Activated CD8-positive, alpha-beta memory T cell treated with anti-CD3 and anti-CD28 coated beads for 1 hour (primary cell): ENCODE measurements at places on chromosomes 6 and 20.

DNA sequence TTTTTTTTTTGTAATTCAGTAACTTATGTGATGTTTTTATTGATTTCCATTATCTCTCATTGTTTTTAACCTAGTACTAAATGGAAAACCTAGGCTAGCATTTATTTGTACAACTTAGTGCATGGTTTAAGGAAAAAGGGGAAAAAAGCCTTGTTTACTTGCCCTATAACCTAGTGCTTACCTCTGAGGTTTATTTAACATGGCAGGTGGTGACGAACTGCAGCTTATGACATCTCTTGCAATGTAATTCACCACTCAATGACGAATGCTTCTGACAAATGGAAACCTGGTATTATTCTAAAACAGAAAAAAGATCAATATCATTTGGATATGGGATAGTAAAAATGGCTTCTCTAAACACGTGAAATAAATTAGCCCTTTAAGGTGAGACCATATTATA is 618.6 kb upstream of the FLRT3 start:
- DNase-seq, result no peak

DNA sequence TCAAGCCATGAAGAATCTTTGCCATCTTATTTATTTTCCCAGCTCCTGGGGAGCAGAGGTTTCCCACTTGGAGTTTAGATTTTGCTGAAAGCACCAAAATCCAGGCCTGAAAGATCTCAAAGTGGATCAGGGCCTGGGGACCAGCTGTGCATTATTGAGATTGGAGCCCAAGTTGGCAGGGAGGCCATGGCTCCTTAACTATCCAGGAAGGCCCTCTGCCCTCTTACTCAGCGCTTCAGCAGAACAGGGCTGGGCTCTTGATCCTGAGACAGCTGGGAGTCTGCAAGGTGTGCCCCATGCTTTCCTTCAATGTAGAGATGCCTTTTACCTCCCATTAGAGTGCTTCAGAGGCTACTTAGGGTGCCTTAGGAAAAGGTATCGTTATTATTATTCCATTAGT is 24.6 kb downstream of the FOXO3 start:
- DNase-seq, result no peak

DNA sequence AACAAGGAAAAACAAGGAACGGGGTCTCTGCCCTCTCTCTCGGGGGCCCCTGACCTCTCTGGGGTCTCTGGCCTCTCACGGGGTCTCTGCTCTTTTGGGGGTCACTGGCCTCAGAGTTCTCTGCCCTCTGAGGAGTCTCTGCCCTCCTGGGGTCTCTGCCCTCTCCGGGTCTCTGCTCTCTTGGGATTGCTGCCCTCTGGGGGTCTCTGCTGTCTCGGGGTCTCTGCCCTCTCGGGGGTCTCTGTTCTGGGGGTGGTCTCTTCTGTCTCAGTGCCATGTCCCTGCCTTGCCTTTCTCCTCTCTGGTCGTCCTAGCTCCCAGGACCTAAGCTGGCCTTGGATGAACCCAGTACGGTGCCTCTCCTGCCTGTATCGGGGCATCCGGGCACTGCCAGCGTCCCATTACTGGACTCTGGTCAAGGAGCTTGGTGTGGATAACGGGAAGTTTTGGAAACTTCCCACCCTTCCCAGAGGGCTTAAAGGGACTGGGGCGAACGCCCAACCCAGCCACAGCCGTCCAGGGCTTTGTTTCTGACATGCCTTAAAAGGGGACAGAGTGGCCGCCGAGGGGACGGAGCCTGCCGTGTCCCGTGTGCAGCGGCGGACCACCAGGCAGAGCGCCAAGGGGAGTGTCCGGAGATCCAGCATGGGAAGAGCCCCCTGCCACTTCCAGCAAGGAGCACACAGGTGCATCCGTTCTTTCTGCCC is 24.7 kb upstream of the MRGBP start:
- no peak for DNase-seq

GRCh38 chr6:169647637-169648036 is 54.2 kb downstream of the WDR27 start:
- DNase-seq, result no peak

DNA sequence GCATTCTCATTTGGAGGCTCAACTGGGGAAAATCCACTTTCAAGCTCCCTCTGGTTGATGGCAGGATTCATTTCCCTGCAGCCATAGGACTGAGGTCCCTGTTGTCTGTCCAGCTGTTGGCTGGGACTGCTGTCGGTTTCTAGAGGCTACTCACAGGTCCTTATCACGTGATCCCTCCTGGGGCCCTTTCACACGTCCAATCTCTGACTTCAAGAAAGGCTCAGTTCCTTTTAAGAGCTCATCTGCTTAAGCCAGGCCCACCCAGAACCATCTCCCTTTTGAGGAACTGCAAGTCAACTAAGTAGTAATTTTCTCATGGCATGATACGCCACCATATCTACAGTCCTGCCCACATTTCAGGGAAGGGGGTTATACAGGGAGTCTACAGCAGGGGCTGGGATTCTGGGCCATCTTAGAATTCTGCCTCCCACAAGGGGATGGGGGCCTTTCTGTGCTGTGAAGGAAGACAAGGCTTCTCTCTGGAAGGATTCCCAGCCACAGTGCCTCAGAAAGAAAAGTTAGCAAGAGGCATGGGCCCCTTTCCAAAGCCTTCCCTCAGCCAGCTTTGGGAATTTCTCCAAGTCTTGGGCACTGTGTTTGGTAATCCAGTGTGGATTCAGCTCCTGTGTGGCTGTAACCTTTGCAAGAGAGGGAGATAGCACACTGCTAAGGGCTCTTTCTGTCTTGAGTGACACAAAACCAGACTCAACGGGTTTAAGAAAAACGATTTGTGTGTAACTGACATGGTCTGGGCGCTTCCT is 66.4 kb downstream of the CTCFL start:
- no peak for DNase-seq

GRCh38 chr20:58888521-58889333 is 36.2 kb downstream of the GNAS start:
- peak; percentile 68 for DNase-seq

GRCh38 chr6:82607998-82608725 is 244.5 kb downstream of the TPBG start:
- no peak for DNase-seq

- DNase-seq, result no peak
Measured at GRCh38 chr6:139133262-139134063, 1.4 kb upstream of the HECA start.

DNA sequence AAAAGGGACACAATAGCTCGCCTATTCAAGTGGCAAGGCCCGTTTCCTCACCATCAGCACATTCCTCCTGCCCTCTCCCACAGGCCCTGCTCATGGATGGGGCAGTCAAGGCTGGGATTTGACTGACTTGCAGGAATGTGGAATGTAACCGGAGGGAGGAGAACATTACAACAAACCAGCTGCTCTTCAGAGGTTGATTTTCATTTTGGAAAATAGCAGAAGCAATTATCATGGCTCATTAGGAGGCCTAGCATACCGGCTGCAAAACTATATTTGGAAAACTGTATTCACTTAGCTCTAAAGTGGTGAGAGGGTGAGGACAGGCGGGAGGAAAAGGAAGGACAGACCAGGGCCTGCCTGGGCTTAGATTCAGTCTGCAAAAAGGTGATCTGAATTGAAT is 283.7 kb downstream of the CD83 start:
- no peak for DNase-seq

- no peak for DNase-seq
Measured at GRCh38 chr6:35363293-35363750, 21.0 kb downstream of the PPARD start.

- DNase-seq, result no peak
Measured at GRCh38 chr6:156940221-156940620, 163.0 kb downstream of the ARID1B start.

GRCh38 chr20:61688411-61688810 is 377.3 kb downstream of the TAF4 start:
- no peak for DNase-seq

GRCh38 chr6:5302220-5302946 is 41.1 kb downstream of the FARS2 start:
- no peak for DNase-seq

GRCh38 chr20:35462351-35462750 is 7.0 kb downstream of the CEP250 start:
- no peak for DNase-seq

DNA sequence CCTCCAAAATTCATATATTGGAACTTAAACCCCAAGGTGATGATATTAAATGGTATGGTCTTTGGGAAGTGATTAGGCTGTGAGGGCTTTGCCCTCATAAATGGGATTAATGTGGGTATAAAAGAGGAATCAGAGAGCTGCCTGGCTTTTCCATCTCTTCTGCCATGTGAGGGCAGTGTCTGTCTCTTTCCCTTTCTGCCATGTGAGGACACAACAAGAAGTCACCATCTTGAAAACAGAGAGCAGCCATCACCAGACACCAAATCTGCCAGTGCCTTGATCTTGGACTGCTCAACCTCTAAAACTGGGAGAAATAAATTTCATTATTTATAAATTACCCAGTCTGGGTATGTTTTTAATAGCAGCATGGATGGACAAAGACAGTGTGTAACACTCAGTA is 263.0 kb downstream of the PAX1 start:
- no peak for DNase-seq

GRCh38 chr6:65776332-65776731 is 69.3 kb upstream of the EYS start:
- no peak for DNase-seq

DNA sequence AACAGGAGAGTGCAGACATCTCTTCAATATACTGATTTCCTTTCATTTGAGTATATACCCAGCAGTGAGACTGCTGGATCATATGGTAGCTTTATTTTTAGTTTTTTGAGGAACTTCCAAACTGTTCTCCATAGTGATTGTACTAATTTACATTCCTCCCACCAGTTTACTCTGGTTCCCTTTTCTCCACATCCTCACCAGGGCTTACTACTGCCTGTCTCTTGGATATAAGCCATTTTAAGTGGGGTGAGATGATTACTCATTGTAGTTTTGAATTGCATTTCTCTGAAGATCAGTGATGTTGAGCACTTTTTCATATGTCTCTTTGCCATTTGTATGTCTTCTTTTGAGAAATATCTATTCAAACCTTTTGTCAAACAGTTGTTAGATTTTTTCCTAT is 64.9 kb upstream of the HMGCLL1 start:
- DNase-seq, result no peak

- DNase-seq, result no peak
Measured at GRCh38 chr6:109015176-109015575, 79.5 kb downstream of the SESN1 start.

GRCh38 chr6:84860920-84861319 is 96.5 kb upstream of the TBX18 start:
- DNase-seq, result no peak

- no peak for DNase-seq
Measured at GRCh38 chr20:23870461-23870860, 9.1 kb downstream of the CST5 start.

DNA sequence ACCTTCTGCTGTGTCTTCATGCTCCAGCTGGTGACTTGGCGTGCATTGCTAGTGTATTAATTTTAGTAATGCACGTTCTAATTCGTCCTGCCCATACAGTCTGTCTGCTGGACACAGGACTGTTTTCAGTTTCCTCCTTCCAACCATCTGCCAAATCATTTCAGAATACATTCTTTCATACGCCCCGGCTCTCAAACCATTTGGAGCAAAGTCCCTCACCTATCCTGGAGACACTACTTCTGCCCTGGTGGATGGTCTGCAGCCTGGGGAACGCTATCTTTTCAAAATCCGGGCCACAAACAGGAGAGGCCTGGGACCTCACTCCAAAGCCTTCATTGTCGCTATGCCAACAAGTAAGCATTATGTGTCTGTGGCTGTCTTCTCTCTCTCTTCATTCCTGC is 60.5 kb downstream of the FNDC1 start:
- no peak for DNase-seq

DNA sequence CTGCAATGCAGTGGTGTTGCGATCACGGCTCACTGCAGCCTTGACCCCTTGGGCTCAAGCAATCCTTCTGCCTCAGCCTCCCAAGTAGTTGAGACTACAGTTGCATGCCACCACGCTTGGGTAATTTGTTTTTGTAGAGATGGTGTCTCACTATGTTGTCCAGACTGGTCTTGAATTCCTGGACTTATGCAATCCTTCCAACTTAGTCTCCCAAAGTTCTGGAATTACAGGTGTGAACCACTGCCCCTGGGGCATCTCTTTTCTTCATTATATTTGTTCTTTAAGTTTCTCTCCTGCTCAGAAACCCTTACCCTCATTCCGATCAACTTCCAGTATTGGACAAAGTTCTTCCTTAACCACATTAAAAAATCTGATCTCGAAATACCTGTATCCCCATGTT is 44.7 kb upstream of the DEK start:
- no peak for DNase-seq

- DNase-seq, result no peak
Measured at GRCh38 chr20:18225632-18226031, 62.7 kb upstream of the ZNF133 start.

DNA sequence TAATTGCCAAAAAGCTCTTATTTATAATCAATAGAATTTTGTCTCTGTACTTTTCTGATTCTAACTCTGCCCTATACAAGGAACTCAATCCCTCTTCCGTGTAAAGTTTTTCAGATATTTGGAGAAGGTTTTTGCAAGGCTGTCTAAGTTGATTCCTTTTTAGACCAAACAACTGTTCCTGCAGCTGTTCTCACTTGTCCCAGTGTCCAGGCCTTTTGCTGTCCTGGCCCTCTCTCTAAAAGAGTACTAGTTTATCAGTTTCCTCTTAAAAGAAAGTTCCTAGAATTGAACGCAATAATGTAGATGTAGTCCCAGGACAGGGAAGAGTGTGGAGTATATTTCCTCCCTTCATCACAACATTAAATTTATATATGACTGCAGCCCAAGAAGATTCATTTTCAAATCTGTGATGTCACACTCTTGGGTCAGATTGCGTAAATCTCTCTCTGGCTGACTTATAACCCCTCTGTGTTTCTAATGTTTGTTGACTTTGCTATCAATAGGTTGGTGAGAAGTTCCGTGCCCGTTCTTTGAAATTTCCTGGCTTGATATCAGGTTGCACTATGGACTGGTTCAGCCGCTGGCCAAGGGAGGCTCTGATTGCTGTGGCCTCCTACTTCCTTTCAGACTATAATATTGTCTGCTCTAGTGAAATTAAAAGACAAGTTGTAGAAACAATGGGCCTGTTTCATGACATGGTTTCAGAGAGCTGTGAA is 139.4 kb upstream of the GLP1R start:
- no peak for DNase-seq

DNA sequence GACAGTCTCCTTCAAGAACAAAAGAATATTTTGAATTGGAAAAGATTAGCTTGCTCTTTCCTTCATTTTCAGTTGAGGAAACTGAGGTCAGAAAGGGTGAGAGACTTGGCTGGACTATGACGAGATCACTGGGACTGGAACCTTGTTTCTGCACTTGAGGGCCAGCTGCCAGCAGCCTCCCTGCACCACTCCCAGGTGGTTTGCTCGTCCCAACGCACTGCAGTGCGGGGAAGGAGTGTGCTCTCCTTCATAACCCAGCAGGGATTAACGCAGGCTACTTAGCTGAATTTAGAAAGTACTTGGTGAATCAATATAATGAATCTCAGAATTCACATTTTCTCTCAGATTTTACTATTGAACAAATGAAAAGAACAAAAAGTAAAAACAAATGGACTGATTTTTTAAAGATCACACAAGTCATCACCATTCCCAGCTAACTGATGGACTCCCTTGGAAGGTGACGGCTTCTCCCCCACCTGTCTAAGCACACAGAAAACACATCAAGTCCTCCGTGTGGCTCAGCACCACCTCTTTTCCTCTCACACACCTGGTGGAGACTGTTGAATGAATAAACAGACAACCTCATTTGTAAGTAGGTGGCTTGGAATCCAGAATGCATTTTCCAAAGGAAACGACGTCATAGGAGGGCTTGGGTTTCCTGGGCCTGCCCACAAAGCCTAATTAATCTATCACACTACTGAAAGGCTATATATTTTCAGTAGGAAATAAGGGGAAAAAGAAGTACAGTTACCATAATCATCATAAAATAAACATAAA is 121.0 kb downstream of the QRSL1 start:
- DNase-seq, result no peak

- no peak for DNase-seq
Measured at GRCh38 chr20:39576771-39577170, 614.6 kb downstream of the DHX35 start.
